Fibroblast of skin of scalp (primary cell): ENCODE measurements at places on chromosomes 6 and 20.

GRCh38 chr6:160030103-160030502, 61.2 kb downstream of the IGF2R start:
- peak; percentile 97 for DNase-seq

- no peak for DNase-seq
Observed at GRCh38 chr6:166439366-166440091, 56.8 kb upstream of the MPC1 start.

GRCh38 chr20:57162362-57162652, 104.1 kb downstream of the BMP7 start:
- no peak for DNase-seq

- DNase-seq: no peak
Observed at GRCh38 chr6:90478278-90478677, 108.6 kb downstream of the MAP3K7 start.

DNA sequence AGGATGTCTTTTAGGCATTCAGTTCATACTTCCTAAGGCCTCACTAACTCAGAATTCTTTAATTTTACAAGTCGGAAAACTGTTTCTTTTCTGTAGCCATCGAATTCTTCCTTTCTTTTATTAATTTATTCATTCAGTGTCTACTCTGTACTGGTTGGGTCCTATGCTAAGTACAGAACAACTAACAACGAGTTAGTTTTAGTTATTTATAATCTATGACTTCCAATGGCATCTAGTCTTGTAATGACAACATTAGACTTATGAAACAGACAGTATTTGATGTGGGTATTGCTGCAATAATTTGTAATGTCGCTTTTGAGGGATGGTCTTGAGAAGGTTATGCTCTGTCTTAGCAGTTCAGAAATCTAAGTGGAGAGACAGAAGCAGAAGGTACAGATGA, 55.3 kb upstream of the TINAG start:
- no peak for DNase-seq
